ENCODE measurements at places on chromosomes 13 and 19.

DNA sequence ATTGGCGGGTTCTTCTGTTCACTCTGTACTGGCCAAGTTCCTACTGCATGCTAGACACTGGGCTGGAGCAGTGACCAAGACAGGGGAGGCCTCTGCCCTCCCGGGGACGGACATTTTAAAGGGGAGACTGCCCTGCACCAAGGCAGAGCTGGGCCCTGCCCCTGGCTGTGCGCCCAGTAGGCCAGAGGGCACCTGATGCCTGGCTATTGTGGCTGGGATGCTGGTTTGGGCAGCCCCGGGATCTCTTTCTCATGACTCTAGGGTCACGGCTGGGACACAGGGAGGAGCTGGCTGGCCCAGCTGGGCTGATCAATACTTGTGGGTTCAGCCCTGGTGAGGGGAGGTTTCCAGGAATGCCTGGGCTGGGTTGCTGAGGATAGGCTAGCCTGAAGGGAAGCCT lies 17.7 kb downstream of the LIPE start:
- DNase-seq, result no peak

DNA sequence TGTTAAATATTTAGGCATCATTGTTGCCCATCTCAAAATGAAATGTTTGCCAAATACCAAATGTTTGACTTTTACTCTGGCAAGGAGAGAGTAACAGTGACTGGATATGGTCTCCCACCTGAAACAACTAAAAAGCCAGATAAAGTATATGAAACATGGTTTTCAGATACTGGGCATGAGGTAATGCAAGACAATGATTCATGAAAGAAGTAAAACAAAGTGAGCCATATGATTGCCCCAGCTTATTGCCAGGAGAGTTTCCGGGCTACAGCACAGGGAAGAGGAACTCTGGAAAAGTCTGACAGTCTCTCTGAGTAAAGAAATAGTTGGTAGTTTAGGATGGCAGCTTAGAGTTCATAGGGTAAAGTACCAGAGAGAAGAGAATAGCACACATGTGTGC lies 354.6 kb downstream of the DNAJC15 start:
- no peak for DNase-seq

DNA sequence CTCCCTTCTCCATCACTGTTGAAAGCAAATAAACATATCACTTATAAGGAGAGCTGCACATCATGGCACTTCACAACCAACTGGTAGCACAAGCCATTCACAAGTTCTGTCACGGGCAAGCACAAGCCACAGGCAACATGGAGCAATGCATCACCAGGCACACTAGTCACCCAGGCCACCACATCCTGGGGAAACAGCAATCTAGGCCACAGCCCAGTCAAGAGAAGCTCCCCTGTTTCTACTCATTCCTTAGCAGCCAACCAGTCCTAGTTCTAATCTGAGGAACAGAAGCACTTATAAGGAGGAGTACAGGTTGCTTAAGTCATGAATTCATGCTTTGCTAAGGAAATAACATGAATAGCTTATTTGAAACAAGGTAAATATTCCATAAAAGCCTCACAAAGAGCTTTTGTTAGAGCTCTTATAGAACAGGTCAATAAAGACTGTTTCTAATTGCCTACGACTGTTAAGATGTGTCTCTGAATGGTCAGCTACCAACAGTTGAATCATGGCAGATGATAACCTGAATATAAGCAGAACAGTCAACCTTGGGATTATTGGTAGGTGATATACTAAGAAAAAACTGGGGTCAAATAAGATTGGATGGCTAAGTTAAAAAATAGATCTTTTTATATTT lies 169.0 kb downstream of the TBC1D4 start:
- DNase-seq, result peak; percentile 73

DNA sequence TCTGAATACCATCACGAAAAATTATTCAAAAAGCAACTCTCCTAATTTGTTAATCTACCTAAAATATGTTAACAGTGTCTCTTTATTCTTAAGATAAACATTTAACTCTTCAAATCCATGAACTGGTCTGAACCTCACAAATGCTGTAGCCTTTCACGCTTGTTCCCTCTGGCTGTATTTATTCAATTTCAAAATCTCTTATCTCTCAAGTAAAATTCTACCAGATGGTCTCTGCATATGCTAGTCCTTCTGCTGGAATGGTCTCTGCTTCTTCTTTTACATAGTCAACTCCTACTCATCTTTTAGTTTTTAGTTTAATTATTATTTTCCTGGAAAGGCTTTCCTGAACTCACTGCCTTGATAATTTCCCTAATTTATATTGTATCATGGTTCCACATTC lies 232.9 kb upstream of the PCDH20 start:
- DNase-seq, result no peak

DNA sequence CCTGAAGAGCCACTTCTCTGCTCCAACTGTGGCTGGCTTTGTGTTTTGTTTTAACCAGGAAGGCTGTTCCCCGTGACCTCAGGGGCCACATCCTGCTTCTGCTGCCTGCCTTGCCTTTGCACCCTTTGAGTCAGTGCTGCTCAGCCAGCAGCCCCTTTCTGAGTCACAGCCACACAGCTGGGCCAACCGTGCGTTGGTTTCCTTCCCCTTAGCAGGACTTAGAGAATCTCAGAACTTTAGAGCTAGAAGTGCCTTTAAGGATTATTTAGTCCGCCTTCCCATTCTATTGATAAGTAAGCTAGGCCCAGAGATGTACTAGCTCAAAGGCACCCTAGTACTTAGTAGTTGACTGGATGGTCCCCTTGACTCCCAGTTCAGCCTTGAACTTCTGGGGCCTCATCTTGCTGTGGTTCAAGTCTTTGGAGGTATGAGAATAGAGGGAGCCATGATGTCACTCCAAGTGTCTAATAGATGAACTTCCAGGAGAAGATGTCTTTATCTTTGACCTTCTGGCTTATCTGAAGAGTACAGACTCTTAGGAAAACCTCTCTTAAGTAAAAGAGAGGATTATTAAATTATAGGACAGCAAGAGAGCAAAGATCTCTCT lies 8.0 kb downstream of the RGCC start:
- DNase-seq, result peak; percentile 86

DNA sequence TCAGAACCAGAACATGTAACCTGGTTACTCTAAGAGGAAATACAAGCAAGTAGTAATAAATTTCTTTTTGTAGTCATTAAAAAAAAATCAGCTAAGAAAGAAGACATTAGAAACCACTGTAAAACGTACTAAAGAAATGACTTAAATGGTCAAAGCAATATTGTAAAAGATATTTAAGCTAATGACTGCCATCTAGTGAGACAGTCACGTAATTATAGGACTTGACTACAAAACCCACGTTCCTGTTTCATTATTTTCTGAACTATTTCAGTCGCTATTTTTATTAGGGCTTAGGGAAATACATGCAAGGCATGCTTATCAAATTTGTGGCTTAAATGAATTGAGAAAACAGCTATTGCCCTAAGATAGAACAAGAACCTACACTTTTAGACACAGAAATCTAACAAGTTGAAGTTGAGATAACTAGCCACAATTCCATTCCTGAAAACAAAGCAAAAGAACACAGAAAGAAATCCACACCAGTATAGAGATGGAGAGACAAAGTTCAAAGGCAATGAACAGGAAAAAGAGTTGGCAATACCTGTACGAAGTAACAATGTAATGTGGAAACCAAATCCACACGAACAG lies 17.9 kb downstream of the ALG5 start:
- DNase-seq, result no peak

DNA sequence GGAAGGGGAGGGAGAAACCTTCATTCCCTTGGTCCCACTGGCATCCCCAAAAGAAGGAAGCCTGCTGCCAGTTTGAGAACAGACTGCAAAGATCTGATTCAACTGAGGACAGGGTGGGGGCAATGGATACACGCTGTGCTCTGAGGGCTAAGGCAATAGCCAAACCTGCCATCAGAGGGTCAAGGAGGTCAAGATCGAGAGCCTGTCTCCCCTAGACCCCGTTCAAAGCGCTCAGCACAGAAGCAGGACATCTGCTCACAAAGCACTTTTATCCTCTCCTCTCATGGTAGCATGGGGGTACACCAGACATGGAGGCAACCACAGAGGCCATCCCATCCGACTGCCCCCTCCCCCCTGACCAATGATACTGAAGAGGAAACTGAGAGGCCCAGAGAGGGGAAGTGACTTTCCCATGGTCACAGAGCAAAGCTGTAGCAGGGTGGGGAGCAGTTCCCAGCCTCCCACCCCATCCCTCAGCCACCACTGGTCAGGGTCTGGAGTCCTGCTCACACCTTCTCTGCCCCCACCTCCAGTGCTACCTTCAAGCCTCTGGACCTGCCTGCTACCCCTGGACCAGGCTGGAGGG lies 11.1 kb downstream of the POU2F2 start:
- DNase-seq, result peak; percentile 52

DNA sequence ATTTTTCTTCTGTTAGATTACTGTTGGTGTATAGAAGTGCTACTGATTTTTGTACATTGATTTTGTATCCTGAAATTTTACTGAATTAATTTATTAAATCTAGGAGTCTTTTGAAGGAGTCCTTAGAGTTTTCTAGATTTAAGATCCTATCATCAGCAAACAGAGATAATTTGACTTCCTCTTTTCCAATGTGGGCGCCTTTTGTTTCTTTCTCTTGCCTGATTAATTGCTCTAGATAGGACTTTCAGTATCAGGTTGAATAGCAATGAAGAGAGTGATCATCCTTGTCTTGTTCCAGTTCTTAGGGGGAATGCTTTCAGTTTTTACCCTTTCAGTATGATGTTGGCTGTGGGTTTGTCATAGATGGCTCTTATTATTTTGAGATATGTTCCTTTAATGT lies 5.6 kb upstream of the CD33 start:
- DNase-seq, result no peak

GRCh38 chr13:42354241-42355091 lies 82.5 kb downstream of the AKAP11 start:
- peak; percentile 36 for DNase-seq

- no peak for DNase-seq
Observed at GRCh38 chr13:104057861-104058260, 991.6 kb upstream of the SLC10A2 start.

DNA sequence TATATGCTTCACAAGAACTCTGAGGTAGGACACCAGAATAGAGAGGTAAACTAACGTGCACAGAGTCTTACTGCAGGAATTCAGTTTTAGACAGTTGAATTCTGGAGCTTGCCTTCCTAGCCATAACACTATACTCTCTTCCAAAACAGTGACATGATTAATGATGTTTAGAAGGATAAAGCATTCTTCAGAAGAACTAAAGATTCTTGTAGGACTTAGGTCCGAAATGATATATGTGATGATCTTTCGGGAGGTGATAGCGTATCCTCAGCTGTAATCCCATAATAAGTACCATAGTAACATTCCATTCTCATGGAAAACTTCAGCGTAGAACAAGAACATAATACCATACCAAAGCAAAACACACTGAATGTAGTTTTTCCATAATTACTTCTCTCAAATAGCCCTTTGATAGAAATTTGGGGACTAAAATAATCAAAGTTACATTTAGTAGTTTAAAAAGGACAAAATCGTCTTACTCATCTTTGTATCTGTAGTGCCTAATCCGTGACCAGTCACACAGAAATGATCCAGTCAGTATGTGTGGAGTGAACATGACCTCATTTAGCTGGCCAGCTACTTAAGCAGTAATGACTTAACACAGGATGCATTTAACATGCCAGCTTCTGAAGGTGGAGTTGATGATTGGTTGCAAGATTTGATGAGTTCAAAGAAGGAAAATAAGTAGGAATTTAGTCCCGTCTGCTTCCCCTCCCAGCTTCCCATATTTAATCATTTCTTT lies 38.4 kb downstream of the PIBF1 start:
- DNase-seq, result no peak

DNA sequence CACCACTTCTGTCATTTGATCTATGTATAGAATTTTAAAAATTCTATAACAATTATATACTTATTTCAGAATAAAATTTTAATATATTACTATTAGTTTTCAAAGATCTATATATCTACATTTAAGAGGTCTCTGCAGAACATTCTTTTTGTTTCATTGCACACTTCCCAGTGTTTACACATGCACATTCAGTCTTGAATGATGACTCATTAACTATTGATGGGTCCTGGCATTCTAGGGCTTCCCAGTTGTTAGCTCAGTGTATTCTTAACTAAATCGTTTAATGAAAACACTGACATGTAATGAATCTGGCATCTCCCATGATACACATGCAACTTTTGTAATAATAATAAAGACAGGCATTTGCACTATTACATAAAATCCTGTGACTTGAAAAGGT lies 324.6 kb downstream of the KLF12 start:
- DNase-seq, result no peak

DNA sequence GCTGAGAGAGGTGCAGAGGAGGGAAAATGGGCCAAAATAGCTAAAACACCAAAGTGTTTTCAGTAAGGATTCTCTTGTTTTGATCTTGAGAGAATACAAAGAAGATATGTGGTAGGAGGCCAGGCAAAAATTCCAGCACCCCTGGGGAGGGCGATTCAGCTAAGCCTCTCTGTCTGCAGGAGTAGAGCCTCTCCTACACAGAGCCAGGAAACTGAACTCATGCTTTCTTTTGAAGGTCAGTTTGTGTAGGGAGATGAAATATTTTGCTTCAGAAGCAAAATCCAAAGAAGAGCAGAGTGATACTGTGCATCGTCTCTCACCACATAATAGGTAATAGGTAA lies 565.0 kb downstream of the FGF9 start:
- no peak for DNase-seq

DNA sequence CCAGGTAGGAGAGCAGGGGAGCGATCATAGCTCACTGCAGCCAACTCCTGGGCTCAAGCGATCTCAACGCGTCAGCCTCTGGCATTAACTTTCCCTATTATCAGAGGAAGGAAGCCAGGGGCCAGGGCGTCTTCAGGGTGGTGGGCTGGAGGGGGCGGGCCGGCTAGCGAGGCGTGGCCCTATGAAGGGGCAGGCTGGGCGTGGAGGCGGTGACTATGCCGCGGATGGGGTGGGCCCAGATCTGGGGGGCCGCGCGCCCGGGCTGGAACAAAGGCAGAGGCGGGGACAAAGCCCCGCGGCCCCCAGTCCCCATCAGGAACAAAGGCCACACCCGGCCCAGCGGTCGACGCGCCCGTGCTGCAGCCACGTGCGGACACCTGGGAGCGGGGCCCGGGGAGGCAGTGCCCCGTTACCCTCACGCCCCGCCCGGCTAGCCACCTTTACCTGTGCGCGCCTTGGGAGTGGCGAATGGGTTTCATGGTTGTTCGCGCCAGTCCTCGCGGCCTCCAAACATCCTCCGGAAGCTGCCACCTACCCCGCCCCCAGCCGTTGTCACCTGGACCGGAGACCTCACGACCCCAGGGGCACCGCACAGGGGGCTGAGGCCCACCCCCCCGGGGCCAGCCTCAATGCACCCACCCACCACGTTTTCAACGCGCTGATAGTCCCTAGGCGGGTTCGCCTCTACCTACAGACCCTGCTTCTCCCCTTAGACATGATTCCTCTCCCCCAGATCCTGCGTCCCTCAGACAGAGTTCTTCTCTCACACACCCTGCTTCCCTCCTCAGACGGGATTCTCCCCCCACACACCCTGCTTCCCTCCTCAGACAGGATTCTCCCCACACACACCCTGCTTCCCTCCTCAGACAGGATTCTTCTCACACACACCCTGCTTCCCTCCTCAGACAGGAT lies 5.4 kb upstream of the TRIM28 start:
- DNase-seq, result peak; percentile 64

- DNase-seq, result no peak
Observed at GRCh38 chr13:76600081-76600480, 286.1 kb downstream of the KCTD12 start.

All from stimulated activated naive CD8-positive, alpha-beta T cell treated with anti-CD3 and anti-CD28 coated beads, Interleukin-15, Interleukin-2, amounts not matched to agents 100 U/mL and 50 U/mL, for 24 hours (primary cell).